Putamen (tissue), 1 donor: ENCODE measurements at places on chromosomes 2 and 18.

DNA sequence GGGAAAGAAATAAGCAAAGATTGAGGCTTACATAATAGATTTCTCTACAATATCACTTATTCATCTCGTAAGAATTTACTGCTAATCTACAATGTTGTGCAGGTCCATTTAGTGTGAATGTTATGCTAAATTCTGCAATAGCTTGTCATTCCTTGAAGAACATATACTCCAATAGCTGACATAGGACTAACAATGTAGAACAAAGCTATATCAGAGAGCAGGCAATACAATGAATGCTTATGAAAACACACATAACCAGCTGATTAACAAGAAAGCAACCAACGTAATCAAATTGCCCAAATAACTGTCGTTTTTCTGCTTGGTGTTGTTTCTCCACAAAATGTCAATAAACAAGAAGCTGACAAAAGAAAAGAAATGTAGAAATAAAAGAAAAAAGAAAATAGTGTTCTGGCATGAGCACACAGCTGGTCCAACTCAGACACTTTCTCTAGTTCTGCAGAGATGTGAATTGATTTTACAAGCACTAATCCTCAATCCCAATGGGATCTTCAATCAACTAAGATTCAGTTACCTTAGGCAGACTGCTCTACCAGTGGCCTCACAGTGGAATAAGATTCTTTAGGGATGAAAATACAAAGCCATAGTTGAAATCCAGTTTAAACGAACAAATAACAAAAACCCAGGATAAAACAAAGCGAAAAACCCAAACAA is 1024.7 kb upstream of the PIK3C3 start:
- no peak for DNase-seq

DNA sequence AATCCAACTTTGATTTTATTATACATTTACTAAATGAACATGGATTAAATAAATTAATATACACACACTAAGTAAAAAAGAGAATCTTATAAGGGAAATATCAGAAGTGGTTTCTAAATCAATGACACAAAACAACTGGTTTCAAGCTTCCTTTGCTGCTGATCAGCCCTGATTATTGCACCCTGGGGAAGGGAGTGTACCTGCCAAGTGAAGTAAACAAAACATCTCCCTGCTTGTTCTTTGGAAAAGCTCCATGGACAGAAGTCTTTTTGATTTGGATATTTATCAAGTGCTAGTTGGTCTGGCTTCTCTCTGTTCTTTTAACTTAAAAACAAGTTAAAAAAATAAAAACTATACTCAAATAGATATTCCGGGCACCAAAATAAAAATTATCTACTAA is 190.1 kb downstream of the PDE11A start:
- DNase-seq, result no peak

DNA sequence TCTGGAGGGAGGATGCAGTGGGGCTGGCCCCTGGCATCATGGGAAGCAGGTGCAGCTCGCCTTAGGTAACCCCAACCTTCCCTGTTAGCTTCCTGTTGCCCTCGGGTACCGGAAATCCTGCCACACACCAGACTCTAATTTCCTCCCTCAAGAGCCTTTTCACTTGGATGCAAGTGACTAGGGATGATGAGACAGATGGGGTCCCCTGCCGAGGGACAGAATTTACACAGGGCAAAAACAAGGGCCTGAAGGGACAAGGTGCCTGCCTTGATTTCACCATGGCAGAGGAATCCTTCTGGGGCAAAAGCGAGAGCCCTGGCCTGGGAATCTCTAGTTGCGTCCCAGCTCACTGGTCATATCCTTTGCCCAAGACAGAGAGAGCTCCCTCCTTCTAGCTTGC is 263.1 kb downstream of the LOXHD1 start:
- no peak for DNase-seq

DNA sequence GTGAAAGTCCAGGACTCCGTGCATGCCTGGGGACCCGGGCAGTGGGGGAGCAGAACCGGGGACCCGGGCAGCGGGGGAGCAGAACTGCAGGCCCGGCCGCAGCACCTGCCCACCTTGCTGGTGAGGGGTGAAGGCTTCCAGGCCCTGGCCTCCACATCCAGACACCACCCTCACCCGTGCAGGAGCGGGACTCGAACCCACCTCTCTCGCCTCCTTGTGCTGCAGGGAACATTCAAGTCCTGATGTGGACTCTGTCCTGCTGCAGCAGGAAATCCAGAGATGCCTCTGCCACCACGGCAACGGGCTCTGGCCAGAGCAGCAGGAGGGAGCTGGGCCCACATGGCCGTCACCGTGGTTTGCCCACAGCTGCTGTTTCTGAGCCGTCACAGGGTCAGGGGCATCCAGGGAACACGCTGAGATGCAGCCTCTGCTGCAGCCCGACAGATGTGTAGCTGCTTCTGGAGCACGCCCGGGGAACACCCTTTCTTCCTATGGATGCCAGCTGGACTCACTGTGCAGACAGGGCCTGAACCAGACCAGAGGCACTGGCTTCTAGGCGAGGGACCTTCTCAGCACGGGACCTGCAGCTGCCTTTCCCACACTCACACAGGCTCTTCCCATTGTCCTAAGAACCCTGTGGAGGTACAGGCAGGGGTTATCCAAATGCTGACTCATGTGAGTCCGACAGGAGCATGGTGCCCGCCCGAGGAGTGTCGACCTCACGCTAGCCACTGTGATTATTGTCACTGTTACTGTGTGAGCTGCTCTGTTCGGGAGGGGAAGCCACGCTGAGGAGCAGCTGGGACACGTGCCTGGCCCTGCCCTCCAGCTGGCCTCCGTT is 89.2 kb upstream of the CTDP1 start:
- DNase-seq, result no peak

DNA sequence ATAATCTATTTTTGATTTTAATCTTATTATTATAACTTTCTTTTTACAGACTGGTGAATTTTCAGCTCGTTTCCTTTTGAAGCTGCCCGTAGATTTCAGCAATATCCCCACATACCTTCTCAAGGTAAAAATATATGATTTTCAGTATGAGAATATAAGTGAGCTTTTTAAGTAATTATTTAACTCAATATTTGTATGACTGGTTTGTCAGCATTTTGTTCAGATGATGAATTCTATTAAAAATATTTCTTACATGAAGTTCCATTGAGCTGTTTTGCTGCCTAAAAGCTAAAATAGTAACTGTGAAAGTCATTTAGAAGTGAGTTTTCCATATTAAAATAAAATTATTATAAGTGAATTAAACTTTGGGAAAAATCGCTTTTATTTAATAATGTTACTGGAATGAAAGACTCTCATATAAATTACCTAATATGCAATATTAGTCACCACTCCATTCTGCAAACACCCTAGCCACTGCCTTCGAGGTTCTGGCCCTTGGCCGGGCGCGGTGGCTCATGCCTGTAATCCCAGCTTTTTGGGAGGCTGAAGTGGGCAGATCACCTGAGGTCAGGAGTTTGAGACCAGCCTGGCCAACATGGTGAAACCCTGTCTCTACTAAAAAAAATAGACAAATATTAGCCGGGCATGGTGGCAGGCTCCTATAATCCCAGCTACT is 155.3 kb downstream of the BABAM2 start:
- DNase-seq, result no peak

- DNase-seq, result no peak
Observed at GRCh38 chr18:50955253-50955652, 12.6 kb upstream of the ELAC1 start.

GRCh38 chr2:204899983-204900382 is 354.7 kb downstream of the PARD3B start:
- DNase-seq, result no peak

- no peak for DNase-seq
Observed at GRCh38 chr2:138107288-138107687, 143.0 kb downstream of the HNMT start.

DNA sequence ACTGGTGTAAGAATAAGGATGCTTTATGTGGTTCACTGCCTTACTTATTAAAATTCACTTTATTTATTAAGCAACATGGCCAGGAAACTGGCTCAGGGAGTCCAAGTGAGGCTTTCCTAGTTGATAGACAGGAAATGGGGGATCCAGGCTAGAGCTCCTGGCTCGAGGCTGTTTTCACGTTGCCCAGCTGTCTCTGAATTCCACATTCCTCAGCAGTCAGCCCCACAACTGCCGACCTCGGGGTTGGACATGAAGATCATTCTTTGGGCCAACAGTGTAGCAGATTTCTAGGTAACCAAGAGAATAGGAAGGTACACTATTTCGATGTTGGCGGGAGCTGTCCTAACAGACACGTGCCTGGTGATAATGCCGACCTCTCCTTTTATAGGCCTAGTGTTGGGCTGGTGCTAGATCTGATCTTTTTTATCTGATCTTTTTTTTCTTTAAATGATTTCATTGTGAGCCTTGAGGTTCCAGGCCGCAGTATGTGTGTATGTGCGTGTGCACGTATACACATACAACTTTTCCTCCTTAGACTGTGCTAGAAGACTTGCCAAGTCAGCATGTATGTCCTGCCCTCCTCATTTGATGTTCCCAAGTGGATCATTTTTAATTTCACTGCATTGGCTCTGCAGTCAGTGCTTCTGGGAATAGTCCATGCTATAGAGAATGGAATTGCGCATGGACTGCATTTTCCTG is 103.5 kb downstream of the CABLES1 start:
- no peak for DNase-seq

DNA sequence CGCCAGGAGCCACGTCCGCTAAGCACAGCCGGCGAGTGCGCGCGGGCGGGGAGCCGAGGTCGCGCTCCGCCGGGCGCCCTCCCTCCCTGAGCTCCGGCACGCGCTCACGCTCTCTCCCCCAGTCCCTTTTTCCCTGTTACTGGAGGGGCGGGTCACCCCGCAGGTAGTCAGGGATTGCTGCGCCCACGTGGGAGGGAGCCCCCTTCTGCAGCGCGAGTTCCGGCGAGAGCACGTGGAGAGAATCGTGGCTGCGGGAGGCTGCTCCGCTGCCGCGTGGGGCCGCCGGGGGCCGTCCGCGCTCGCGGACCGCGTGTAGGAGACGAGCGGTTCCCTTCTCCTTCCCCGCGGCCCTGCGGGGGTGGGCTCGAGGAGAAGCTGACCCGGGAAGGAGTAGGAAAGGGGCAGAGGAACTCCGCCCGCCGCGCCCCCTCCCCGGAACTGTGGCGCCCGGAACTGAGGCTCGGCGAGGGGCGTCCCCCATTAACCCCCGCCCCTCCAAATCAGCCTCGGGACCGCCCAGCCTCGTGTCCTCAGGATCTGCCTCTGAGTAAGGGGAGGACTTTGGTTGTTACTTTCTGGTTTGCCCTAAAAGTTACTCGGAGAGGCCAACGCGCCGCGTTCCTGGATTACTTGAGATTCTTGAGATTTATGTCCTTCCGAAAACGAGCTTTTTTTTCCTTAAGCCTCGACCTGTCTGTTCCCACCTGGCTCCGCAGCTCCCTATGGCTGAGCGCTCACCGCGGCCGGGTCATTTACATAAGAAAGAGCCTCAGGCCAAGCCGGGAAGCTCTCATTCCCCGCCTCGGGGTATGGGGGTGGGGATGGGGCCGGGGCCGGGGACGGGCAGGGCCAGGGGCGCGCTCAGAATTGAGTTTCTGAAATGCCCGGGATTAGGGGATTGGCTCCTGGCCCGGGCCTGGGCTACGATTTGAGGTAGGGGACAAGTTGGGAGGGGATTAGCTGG is 1.1 kb downstream of the HK2 start:
- DNase-seq, result no peak

DNA sequence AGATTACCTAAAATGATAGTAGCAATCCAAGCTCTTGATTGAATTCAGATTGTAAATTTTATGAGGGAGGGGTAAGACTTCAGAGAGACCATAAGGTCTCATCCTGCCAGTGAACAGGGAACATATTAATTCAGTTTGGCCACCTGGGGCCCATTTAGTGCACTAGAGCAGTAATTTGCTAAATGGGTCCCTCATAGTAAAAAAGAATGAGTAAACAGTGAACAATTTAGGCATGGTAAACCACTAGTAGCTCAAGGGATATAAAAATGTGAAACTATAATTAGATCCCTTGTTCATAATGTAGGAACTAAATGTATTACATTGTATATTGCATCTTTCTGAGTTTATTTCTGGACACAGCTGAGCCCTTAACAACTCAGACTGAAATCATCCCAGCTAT is 4.9 kb upstream of the PHLPP1 start:
- DNase-seq, result no peak

DNA sequence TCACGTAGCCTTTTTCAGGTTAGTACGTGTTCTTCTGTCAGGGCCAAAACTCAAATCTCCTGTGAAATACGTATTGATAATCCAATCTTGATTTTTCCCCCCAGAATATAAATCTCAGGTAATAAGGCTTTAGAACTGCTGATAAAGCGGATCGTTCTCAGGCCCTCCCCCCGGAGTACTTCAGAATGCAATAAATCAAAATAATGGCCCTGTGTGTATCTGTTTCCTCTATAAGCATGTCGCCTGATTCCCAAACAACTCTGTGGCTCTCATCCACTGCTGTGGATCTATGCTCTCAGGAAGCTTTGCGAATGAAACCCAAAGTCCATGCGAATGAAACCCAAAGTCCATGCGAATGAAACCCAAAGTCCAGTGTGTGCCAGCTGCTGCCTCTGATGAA is 49.4 kb downstream of the IMPA2 start:
- no peak for DNase-seq

DNA sequence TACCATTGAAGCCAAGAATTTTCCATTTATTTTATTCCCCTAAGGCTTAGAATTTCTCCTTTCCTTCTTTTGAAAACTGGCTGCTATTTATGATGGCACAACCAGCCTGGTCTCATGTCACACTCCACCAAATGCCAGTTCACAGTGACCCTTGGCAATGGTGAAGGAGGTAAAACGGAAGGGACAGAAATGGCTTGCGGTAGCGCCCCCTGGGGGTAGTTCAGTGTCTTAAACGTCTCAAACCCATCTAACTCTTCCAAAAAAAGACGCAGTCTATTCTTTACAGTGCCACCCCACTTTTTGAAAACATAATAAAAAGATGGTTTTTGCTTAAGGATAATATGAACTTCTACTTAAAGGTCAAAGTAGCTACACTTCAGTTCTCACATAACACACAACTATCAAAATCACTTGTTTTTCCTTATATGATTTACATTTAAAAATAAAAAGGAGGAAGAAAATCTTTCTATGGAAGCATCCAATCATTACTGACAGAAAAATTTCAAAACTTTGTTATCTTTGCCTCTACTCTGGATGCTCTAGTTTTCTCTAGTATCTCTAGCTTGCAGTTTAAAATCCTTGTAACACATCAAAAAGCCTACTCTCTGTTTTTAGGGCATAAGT is 28.0 kb downstream of the PNO1 start:
- no peak for DNase-seq

- no peak for DNase-seq
Observed at GRCh38 chr18:1653873-1654272, 749.2 kb downstream of the ADCYAP1 start.

GRCh38 chr2:218991674-218992168 is 1.5 kb downstream of the CRYBA2 start:
- DNase-seq, result no peak

GRCh38 chr2:29954316-29954715 is 32.9 kb upstream of the ALK start:
- peak; percentile 11 for DNase-seq

GRCh38 chr2:13057671-13058070 is 340.9 kb downstream of the TRIB2 start:
- DNase-seq, result no peak

GRCh38 chr2:278927-279320 is 9.0 kb downstream of the ALKAL2 start:
- DNase-seq, result no peak

GRCh38 chr2:48459921-48460320 is 70.0 kb upstream of the STON1 start:
- no peak for DNase-seq
